Stimulated activated CD4-positive, alpha-beta T cell treated with anti-CD3 and anti-CD28 coated beads, Interleukin-12 subunit alpha, Interleukin-12 subunit beta, amount 100 ng/mL, for 4 hours (primary cell): ENCODE measurements at places on chromosomes 6 and 20.

DNA sequence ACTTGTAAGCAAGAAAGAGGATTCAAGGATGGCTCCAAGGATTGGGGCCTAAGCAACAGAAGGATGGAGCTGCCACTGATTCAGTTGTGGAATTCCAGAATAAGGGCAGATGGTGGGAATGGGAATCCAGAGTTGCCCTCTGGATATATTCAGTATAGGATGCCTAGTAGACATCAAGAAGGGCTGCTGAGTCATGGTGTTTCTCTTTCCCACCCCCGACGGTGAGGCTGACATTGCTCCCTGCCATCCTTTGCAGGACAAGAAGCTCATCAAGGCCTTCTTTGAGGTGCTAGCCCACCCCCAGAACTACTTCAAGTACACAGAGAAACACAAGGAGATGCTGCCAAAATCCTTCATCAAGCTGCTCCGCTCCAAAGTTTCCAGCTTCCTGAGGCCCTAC, 11.2 kb upstream of the ZNF76 start:
- DNase-seq: no peak

- no peak for DNase-seq
Observed at GRCh38 chr20:51388227-51388626, 154.3 kb downstream of the NFATC2 start.

DNA sequence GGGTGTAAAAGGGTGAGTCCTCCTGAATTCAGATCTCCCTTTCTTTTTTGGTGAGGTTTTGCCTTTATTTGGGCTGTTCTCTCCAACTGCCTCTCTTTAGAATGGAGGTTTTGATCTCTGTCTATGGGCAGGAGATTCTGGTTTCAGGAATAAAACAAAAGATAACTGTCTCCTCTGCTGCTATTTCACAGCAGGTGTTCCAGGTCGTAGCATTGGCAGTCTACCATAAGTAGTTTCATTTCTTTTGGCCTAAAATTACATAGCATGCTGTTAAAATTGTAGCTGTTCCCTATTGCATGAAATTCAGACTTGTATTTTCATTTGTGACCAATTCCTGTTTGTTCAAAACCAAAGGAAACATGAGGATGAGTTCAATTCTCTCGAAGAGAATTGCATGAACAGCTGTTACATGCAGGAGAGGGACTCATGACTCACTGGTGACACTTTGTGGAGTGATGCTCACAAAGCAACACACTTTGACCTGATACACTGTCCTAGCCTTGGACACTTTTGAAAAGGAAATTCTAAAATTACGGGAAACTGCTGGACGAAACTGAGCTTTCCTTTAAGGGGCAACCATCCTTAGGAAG, 76.8 kb upstream of the SIRPG start:
- DNase-seq: no peak

GRCh38 chr6:18211338-18211737, 53.0 kb downstream of the DEK start:
- DNase-seq: no peak

GRCh38 chr6:107820338-107821261, 3.5 kb downstream of the SCML4 start:
- DNase-seq: no peak

DNA sequence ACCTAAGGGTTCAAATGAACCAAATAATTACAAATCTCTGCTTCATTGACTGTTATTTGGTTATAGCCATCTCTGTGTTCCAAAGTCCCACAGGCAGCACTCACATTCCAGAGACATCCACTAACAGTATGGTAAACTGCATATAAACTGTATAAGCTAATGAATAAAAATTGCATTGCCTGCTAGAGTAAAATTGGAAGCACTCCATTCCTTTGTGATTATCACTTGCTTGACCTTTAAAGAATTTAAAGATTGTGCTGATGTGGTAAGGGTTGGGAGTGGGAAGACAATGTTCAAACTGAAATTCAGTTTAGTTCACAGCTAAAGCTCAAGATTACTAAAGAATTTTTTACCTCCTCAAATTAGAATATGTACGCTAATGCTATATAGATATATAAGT, 31.0 kb upstream of the OSTM1 start:
- DNase-seq: no peak

DNA sequence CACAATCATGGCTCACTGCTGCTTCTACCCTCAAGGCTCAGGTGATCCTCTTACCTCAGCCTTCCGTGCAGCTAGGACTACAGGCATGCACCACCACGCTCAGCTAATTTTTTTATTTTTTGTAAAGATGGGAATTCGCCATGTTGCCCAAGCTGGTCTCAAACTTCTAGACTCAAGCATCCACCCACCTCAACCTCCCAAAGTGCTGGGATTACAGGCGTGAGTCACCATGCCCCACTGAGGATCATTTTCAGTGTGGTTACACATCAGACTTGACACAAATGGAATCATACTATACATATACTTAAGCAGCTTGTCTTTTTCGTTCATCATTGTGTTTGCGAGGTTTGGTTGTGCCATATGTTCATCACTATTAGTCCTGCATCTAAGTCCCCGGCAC, 26.6 kb downstream of the ZC3H12D start:
- DNase-seq: no peak

- DNase-seq: no peak
Observed at GRCh38 chr20:63023071-63023935, 16.5 kb upstream of the BHLHE23 start.

DNA sequence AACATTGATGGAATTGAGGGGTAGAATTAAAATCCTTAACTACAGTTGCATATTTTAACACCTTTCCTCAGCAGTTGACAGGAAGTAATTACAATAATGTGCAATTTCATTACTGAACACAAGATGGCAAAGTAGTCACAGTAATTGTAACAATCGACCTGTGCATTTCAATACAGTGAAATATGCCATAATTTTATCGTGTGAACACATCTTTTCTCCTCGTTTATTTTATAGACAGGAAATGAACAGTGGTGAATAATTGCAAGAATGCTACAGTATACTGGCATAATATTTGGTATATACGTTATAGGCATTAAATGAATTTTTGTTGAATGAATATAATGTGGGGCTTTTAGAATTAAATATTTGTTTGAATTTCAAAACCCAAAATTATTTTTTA, 25.0 kb downstream of the CYB5R4 start:
- DNase-seq: no peak

GRCh38 chr6:114987281-114987680, 644.5 kb upstream of the HS3ST5 start:
- DNase-seq: no peak

- DNase-seq: no peak
Observed at GRCh38 chr6:5113096-5113495, 28.0 kb downstream of the PPP1R3G start.

DNA sequence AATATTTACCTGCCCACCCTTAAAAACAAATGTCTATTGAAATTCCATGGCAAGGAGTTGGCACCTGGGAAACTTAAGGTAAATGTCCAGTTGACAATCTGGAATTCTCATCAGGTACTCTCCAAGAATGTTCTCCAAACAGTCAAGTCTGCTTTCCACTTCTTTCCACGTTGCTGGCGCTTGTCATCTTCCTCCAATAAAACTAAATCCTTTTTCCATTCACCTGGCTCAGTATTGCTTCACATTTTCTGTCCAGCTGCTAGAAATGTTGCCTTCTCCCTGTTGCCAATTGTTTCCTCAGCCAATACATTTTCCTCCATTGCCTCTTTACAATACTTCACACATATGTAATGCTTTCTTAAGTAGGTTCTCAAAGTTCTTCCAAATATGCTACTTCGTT, 1288.1 kb upstream of the MAP3K7 start:
- no peak for DNase-seq

GRCh38 chr6:43454290-43454695, 1.1 kb downstream of the DLK2 start:
- DNase-seq: peak; percentile 69

GRCh38 chr20:4369798-4370124, 351.9 kb upstream of the PRND start:
- DNase-seq: peak; percentile 13

DNA sequence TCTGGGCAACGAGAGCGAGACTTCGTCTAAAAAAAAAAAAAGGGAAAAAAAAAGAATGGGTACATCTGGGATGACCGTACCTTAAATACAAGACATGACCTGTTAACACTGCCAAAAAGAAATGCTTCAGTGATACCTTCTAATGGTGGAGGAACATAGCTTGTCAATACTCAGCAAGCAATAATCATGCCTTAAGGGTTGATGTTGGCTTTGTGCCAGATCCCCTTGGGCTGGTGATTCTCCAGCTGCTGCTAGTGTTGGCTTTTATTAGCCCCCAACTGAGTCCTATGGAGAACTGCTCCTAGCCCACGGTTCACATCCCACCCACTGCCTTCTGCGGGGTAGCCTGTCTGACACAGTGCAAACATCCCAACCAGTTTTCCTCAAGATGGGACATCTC, 134.9 kb downstream of the PLCB1 start:
- no peak for DNase-seq

GRCh38 chr20:45617591-45617990, 11.9 kb upstream of the WFDC10A start:
- DNase-seq: no peak

- DNase-seq: no peak
Observed at GRCh38 chr20:17381724-17382123, 149.5 kb downstream of the BFSP1 start.

- DNase-seq: no peak
Observed at GRCh38 chr6:380234-381218, 11.0 kb upstream of the IRF4 start.

- no peak for DNase-seq
Observed at GRCh38 chr6:39819676-39820075, 27.5 kb downstream of the DAAM2 start.

DNA sequence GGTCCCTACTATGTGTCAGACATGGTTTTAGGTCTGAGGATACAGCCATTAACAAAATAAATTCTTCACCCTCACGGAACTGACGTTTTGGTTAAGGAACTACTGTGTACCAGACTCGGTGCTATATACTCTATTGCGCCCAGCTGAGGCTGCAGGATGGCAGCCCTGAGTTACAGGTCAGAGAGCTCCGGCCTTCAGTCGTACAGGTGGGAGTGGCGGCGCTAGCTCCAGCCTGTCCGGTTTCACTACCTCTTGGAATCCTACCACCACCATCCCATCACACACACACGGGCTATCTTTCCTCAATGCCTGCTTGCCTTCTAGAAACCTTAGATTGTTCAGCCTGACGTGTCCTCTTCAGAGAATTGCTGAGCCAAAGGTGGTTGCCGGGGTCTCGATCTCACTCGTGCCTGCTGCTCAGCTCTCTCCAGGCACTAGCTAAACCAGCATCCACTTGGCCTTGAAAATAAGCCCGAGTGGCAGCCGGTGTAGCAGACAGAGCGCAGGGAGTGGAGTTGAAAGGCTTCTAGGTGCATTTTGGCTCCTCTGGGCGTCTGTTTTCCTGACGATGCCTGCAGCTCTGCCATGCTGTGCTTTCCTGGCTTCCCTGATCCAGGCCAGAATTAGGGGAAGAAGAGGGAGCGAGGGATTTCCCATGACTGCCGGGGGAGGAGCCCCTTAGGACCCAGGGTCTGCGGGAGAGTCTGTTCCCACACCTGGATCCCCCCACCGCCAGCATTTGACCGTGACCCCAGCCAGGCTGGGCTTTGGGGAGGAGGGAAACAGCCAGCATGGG, 1.1 kb upstream of the TCF15 start:
- DNase-seq: no peak
